ENCODE measurements at places on chromosomes 5 and 9.

DNA sequence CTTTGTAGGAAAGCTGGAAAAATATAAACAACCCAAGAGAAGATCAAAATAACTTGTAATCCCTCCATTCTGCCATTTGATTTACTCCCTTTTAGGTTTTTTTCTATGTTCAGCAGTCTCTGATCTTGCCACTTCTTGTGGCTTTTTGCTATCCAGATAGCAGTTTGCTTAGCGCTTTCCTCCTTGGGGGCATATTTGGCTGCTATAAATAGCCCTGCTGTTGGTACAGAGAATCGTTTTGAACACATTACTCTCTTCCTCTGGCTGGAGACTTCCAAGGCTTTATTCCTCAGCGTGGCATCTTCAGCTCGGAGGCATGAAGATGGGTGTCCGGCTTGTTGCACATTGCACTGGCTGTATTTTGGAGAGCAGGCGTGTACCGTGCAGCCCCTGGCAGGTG, 38.6 kb downstream of the HMCN2 start:
- no peak for DNase-seq

- DNase-seq, result no peak
Observed at GRCh38 chr5:168341178-168341577, 49.7 kb downstream of the WWC1 start.

GRCh38 chr5:116814626-116815385, 240.2 kb upstream of the SEMA6A start:
- no peak for DNase-seq

- DNase-seq, result no peak
Observed at GRCh38 chr5:167320019-167320418, 971.4 kb upstream of the WWC1 start.

DNA sequence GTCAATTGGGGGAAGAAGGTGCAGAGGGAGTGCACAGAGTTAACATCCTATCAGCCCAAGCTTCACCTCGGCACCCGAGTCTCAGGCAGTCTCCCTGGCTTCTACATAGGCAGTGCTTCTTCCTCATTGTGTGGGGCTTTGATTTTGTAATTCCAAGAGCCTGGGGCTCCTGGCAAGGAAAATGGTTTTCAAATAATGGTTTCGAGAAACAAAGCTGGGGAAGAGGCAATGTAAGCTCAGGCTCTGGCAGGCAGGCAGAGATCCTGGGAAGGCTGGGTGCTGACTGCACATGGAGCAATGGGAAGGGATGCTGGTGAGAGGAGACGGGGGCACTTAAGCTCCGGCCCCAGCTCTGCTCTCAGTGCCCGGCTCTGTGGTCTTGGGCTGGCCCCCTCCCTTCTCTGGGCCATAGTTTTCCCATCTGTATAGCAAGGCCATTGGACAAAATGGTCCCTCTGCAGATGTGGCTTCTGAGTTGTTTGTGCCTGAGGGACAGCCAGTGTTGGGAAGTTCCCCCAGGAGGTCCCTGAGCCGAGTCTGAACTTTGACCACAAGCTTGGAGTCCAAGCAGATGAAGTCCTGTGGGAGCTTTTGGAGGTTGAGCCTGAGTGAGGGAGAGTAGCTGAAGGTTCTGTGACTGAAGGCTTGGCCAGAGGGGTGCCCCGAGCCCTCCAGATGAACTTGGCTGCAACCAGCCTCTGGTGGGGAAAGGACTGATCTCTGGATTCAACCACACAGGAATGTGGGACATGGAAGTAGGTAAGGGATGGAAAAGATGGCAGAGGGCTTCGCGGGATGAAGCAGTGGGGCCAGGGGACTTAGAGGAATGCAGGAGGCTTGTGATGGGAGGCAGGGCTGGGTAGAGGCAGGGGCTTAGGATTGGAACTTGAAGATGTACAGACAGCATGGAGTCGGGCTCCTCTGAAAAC, 28.5 kb upstream of the IL17B start:
- no peak for DNase-seq

- DNase-seq, result no peak
Observed at GRCh38 chr5:77974576-77974975, 198.4 kb upstream of the TBCA start.

GRCh38 chr9:127942216-127943010, 4.8 kb upstream of the DPM2 start:
- DNase-seq, result peak; percentile 66

GRCh38 chr9:88476491-88477271, 58.3 kb upstream of the NXNL2 start:
- DNase-seq, result no peak

GRCh38 chr5:55429221-55429612, 105.5 kb downstream of the PLPP1 start:
- DNase-seq, result no peak

DNA sequence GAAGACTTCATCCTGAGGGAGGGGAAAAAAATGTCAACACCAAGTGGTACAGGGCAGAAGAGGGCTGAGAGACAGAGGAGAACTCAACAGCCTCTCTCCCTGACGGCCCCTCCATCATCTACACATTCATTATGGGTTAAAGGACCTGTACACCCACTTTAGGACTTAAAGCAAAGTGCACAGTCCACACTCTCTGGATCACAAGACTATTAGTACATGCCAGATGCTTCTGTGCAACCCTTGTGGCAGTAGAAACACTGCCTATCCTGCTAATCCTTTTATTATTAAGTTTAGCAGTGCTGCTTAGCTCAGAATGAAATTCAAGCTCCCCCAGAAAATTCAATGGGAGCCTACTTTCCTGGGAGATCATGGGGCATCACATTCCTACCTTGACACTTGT, 1.9 kb downstream of the FRMD3 start:
- no peak for DNase-seq

- DNase-seq, result no peak
Observed at GRCh38 chr5:482506-482905, 39.5 kb downstream of the EXOC3 start.
